Posterior vena cava (tissue), 2 donors: ENCODE measurements at places on chromosomes 16 and 17.

DNA sequence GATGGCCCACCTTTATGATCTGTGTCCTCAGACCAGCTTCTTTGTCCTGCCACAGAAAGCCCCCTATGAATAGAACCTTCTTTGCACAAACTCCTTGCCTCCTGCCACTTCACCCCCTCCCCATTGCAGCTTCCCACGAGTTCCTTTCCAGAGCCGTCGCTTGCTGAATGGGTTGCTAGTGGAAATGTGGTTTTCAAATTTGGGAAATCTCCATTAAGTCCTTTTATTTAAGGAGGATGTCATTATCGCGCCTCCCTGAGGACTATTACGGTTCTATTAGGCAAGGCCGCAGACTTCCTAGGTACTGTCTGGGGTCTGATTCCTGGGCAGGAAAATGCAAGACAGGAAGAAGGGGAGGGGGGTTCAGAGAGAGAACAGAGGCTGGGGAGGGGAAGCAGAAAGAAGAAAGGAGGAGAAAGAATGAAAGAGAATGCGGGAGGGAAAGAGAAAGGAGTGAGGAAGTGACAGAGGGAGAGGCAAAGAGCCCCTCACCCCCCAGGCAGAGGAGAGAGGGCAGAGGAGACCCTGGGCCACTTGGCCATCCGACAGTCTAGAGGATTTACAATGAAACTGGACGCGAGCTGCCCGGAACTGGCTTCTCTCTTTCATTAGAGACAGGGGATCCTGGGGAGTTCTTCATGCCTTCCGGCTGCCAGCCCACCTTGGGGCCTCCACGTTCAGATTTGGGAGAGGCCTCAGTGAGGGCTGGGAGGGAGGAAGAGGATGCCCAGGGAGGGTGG is 31.7 kb upstream of the ETV4 start:
- no peak for DNase-seq

DNA sequence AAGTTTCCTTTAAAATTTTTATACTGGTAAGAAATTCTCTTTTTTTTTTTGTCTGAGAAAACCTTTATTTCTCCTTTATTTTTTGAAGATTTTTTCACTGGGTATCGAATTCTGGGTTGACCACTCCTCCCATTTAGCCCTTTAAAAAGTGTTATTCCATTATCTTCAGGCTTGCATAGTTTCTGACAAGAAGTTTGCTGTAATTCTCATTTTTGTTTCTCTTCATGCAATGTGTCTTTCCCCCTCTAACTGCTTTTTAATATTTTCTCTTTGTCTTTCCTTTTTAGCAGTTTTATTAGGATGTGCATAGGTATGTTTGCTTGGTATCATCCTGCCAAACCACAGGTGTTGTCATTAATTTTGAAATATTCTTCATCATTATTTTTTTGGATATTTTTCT is 67.7 kb upstream of the GOT2 start:
- DNase-seq, result no peak

DNA sequence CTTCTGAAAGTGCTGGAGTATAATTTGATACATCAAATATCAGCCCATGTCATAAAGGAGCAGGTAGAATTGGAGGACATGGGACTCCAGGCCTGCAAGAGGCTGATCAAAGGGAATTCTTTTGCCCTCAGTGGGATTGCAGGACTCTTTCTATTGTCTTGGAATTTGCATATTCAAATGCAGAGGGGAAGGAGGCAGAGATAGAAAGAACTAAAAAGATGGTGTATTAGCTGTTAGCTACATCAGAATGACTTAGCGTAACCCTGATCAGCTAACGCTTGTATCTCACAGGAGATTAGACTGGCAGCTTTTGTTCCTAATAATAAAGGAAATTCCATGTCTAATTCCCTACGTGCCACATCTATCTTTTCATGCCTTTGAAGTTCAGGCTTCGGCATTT is 1014.7 kb upstream of the RBFOX1 start:
- DNase-seq, result no peak

- no peak for DNase-seq
These were observed 5.8 kb downstream of the C17orf50 start for GRCh38 chr17:35766489-35766877.
